H1 (cell line): ENCODE measurements at places on chromosomes 5 and 9. TPM values are rescaled to one million over a fixed set of nuclear protein-coding genes. Genes with fewer than 3 reads are reported as not detected.
A peak's percentile ranks its signal among the peaks of the same experiment; 100 is the strongest.

DNA sequence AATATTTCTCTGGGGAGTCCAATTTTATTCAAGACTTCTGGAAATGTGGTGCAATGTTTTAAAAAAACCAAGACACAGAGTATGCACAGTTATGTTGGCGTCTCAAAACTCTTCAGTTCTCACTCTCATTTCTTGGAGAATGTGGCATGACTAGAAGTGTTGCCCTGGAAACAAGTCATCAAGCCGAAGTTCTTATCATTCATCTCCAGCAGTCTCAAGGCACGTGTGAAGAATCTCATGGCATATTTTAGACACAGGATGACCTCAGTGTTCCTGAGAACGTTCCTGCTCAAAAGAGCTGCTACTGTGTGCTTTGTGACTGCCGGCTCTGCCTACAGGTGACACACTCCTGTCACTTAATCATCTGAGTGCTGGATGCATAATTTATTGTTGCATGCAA is 147.4 kb upstream of the IRX4 start:
- peak; percentile 7 for DNase-seq

DNA sequence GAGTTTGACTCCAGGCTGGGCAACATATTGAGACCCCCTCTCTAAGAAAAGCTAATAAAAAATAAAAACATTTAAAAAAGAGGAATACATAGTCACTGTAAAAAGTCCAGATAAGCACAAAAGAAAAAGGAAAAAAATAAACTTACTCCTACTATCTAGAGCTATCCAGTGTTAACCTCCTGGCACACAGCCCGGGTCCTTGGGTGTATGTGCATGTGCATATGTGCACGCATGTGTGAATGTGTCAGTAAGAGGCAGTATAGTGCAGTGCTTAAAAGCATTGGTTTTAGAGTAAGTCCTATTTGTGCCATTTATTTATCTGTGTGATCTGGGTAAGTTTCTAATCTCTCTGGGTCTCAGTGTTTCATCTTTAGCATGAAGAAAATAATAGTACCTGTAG is 26.7 kb downstream of the FAM219A start:
- DNase-seq, result no peak

DNA sequence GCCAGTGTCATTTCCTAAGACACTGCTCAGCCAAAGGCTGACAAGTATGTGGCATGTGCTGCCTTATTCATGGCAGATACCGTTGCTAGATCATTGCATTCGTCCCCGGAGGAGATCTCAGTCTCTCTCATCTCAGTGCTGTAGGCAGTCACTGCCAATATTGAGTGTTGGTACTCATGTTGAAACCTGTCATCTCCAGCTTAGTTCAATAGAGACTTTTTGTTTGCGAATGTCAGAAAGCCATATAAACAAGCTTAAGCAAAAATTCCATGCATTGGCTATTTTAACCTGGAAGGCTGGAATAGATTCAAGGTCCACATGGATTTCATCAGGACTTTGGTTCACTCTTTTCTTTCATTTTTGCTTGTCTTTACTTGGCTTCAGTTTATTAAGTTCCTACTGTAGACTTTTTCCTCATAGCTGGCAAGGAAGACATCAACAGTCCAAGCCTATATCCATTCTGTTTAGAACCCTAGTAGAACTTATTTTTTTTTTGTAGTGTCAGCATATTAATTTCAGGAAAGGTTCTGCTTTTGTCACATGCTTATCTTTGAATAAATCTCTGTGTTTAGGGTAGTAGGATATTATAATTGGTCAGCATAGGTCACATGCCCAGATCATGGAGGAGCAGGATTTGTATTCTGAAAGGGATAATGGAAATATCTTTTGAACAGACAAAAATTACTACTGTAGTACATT is 66.8 kb downstream of the FCHO2 start:
- DNase-seq, result no peak

ORM1 gene
- total RNA-seq, result not detected in 2 replicates

GPX8 gene
- total RNA-seq, result 55.5 and 60.4 TPM in 2 replicates
